Stimulated activated CD8-positive, alpha-beta memory T cell treated with anti-CD3 and anti-CD28 coated beads, Interleukin-7, amount 100 ng/mL, for 1 hour (primary cell): ENCODE measurements at places on chromosomes 4 and X.
A peak's percentile ranks its signal among the peaks of the same experiment; 100 is the strongest.

- no peak for DNase-seq
Observed at GRCh38 chrX:119694601-119695534, 1.9 kb upstream of the SEPTIN6 start.

GRCh38 chr4:172716291-172716690 is 452.3 kb upstream of the GALNT7 start:
- DNase-seq = no peak

- DNase-seq = no peak
Observed at GRCh38 chrX:123731987-123732669, 724 bp downstream of the THOC2 start.

- DNase-seq = no peak
Observed at GRCh38 chr4:101163936-101164335, 183.4 kb downstream of the PPP3CA start.

GRCh38 chr4:145132511-145133098 is 34.5 kb downstream of the ABCE1 start:
- DNase-seq = no peak

GRCh38 chrX:11944501-11944900 is 186.5 kb downstream of the MSL3 start:
- DNase-seq = no peak

DNA sequence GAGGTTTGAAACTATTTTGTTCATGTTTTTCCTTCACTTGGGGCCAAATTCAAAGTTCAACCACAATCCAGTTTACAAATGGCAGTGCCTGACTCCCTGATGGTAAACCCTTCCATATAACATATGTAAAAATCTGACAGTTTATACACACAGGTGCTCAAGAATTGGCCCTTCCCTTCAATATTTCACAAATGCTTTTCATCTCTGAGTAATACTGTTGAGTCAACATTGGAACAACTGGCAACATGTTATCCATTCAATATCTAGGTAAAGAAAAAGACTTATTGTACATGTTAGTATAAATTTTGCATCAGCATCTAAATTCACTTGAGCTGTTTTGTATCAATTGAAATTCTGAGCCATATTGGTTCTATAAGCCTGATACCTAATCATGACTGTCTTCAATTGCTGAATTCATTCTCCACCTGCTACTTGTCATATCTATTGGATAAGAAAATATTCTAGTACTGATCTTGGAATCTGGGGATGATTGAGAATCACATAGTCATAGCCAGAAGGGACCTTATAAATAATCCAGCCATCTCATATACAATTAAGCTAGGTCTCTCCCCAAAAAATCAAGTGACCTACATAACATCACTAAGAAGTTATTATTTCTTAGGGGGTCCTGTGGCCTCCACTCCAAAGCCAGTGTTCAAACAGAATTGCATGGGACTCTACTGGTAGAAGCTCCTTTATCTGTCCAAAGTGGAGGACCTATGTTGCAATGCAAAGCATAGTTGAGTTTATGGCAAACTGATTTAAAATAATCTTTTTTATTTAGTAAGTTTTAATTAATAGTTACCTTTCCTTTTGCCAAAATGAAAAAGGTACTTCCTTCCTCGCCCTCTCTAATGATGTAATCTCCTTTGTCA is 61.9 kb downstream of the PRKG2 start:
- no peak for DNase-seq

DNA sequence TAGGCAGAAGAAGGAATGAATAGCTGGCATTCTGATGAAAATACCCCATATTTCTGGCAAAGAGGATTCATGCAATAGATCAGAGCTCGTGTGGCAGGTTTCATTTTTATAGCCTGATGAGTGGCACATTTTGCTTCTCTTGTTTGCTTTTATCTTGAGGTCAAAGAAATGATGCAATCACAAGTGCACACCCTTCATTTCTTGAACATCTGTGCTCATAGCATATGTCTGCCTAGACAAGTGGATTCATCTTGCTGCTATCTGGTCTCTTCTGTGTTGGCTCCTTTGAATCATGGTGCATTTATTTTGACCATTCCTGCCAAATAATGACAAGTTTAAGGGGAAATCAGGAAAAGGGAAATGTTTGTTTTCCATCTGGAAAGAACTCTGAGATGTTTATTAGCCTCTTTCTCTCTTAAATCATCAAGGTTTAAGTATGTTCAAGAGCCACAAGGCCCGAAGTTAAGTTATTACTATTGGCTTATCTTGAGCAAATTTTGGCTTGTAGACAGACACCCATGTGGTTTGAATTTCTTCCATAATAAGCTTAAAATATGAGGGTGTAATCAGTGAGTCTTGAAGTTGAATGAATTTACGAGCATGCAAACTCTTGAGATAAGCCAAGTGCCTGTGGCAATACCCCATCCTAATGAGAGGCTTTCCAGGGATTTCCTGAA is 59.3 kb upstream of the HS3ST1 start:
- DNase-seq = no peak

- no peak for DNase-seq
Observed at GRCh38 chr4:128591482-128591881, 218.0 kb upstream of the JADE1 start.

DNA sequence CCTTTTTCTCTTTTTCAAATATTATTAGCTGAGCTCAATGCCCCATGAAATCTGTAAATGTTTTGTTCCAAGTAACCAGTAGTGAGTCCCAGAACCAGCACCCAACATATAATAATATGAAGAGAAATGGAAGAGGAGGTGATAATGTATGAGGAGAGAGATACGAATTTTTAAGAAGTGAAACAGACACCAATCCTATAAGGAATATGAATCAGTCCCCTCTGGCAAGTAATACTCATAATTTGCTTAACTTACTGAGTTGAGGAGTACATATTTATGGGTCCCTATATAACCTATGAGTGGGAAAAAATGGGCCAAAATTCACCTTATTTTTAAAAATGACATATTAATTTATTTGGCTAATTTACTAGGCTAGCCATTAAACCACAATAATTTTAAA is 8.4 kb upstream of the CBR4 start:
- no peak for DNase-seq

GRCh38 chrX:150216716-150217115 is 146.4 kb upstream of the MAMLD1 start:
- DNase-seq = no peak

DNA sequence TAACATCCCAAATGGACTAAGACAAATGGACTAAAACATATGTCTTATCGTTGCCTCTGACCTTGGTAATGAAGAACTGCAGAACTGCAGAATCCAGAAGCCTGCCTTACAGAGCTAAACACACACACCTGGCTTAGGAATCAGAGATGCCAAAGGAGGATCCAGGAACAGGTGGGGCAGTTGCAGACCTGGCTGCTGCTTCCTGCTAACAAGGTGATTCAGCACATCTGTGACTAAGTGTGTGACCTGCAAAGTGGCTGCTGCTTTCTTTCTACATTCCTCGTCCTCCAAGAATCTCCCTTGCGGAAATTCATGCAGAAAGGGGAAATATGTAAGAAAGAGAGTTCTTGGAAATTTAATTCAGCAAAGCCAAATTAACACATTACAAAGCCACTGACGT is 96.8 kb upstream of the NLGN4X start:
- DNase-seq = no peak

DNA sequence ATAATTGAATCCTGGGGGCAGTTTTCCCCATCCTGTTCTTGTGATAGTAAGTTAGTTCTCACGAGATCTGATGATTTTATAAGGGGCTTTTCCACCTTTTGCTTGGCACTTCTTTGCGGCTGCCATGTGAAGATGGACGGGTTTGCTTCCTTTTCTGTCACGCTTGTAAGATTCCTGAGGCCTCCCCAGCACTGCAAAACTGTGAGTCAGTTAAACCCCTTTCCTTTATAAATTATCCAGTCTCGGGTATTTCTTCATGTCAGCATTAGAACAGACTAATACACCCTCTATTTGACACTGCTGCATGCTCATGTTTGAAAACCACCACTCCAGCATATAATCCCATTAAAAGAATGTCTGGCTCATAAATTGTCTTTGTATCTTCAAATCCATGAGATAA is 264.4 kb upstream of the ITM2A start:
- DNase-seq = no peak

GRCh38 chr4:177118596-177118995 is 191.1 kb upstream of the NEIL3 start:
- no peak for DNase-seq

GRCh38 chr4:81466841-81467671 is 4.7 kb downstream of the RASGEF1B start:
- peak; percentile 32 for DNase-seq

DNA sequence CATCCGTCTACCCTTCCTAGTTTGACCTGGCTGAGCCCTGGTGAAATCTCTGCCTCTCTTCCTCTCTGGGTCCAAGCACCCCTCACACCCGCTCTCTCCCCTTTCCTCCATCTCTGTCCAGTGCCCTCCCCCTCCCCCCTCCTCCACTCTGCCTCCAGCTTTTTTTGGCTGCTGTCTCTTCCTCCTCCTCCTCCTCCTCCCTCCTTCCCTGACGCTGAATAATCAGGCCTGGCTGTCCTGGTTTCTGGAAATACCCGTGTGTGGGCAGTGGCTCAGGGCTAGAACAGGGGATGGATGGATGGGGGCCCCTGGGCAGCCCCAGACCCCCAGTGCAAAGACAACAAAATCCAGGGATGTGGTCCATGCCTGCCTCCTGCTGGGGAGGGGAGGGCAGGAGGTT is 4.7 kb upstream of the SYP start:
- no peak for DNase-seq

DNA sequence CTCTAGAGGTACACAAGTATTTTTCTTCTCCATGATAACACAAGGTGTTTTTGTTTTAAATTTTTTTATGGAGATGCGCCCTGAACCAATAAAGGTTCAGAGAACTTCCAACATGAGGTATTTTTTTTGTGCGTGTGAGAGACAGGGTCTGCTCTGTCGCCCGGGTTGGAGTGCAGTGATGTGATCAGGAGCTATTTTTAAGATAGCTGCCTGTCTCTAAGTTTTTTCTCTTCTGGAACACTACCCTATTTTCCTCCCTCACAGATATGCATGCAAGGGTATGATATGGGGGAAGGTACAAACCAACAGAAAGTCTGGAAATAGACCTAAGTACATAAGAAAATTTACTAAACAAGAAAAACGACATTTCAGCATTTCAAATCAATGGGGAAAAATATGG is 3.0 kb downstream of the GCNA start:
- no peak for DNase-seq

- DNase-seq = no peak
Observed at GRCh38 chr4:81509822-81510221, 38.1 kb upstream of the RASGEF1B start.

- DNase-seq = no peak
Observed at GRCh38 chr4:168857546-168858314, 152.3 kb downstream of the CBR4 start.

GRCh38 chr4:144611850-144612249 is 34.1 kb upstream of the HHIP start:
- no peak for DNase-seq

GRCh38 chr4:116005037-116005805 is 891.8 kb upstream of the NDST4 start:
- DNase-seq = no peak

DNA sequence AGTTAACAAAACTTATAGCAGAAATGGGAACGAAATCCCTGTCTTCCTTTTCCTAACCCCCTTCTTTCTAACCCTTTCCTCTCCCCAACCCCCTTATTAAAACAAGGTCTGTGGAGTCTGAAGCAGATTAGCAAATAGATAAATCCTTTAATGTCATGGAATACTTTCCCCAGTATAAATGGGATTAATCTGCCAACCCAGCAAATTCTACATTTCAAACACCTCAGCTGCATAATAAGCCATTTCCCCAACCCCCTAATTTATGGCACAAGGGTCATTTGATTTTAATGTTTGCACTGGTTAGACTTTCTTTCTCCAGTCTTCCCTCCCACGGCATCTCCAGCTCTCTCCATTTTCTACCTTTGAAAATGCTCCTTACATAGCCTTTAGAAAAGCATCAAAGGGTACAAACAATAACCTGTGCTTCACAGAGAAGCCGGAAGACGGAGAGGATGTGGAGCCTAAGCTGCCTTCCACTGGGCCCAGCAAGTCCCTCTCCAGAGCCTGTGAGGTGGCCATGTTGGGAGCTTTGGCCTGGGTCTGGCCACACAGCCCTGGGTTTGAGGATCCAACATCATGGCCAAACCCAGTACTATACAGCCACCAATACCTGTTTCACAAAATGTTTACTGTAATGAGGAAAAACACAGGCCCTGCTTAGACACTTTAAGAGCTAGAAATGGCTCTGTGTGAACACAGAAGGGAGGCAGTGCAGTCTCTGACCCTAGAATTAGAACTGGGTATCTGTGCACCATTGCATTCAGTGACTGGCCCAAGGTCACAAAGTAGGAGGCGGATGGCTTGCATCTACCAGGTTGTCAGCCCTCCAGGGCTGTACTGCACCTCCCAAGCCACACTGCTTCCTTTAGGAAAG is 56.9 kb upstream of the SPRY1 start:
- DNase-seq = no peak

GRCh38 chr4:4248885-4249203 is 821 bp upstream of the TMEM128 start:
- no peak for DNase-seq

- no peak for DNase-seq
Observed at GRCh38 chr4:38743866-38744265, 38.9 kb downstream of the TLR10 start.

GRCh38 chr4:60913002-60913401 is 287.1 kb upstream of the ADGRL3 start:
- no peak for DNase-seq

GRCh38 chrX:72349190-72349589 is 43.5 kb upstream of the CITED1 start:
- no peak for DNase-seq

- DNase-seq = no peak
Observed at GRCh38 chrX:74579597-74580198, 34.7 kb downstream of the RLIM start.

DNA sequence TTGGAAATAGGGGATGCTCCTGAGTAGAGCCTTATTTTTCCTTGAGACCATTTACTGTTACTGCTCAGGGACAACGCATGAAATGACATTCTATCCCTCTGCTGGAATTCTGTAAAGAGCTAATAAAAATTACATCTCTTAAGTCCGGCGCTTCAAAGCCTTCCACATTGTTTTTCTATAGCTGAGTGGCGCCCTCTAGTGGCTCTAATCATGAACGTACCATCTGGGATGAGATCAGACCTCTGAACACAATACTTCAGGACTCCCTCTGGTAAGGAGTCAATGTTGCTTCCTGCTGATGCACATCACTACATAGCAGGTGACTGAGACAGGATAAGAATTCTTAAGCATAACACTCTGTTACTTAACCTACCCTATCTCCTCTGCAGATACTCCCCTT is 6.0 kb downstream of the HMGN5 start:
- DNase-seq = peak; percentile 30

DNA sequence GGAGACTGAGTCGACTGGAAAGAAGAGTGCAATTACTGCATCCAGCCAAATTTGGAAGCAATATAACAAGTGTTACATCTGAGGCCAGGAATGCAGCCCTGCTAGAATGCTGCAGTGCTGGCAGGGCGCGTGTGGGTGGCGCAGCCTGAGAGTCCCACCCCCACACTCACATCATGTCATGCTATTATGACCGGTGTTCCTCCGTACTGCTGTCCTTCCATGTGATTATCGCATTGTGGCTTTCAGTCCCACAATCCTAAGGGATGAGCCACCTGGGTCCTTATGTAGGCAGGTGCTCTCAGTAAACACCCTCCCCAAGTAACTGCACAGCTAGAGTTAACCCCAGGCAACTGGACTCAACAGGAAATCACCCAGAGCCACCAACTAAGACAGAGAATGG is 122.6 kb upstream of the CPEB2 start:
- no peak for DNase-seq

GRCh38 chr4:48939785-48940184 is 33.2 kb upstream of the OCIAD2 start:
- no peak for DNase-seq
